PC-9 (cell line): ENCODE measurements at places on chromosomes 1 and 21. TPM values are rescaled to one million over a fixed set of nuclear protein-coding genes. Genes with fewer than 3 reads are reported as not detected.

OXCT2 gene
- total RNA-seq, result 1.3 and 1.6 TPM in 2 replicates

SPRR4 gene
- not detected in 2 replicates for total RNA-seq

ALX3 gene
- total RNA-seq, result not detected in 2 replicates

OR2L2 gene
- total RNA-seq, result 0.10 and 0.13 TPM in 2 replicates

SLC25A33 gene
- total RNA-seq, result 3.0 and 4.4 TPM in 2 replicates

LRRC71 gene
- total RNA-seq, result not detected in 2 replicates

NLRP3 gene
- total RNA-seq, result 0.30 TPM in 1 of 2 replicates, not detected in the other

NID1 gene
- not detected in 2 replicates for total RNA-seq

SPRR2G gene
- total RNA-seq, result not detected in 2 replicates

KCNQ4 gene
- total RNA-seq, result 0.68 and 0.81 TPM in 2 replicates

SETD4 gene
- total RNA-seq, result 24.2 and 27.3 TPM in 2 replicates

RBP7 gene
- 0.61 and 1.8 TPM in 2 replicates for total RNA-seq

EDN2 gene
- total RNA-seq, result 0.43 and 0.48 TPM in 2 replicates

ZMYND12 gene
- 1.7 and 3.7 TPM in 2 replicates for total RNA-seq

FCRLB gene
- 1.0 and 1.5 TPM in 2 replicates for total RNA-seq

CENPL gene
- 14.4 and 19.5 TPM in 2 replicates for total RNA-seq

DNA sequence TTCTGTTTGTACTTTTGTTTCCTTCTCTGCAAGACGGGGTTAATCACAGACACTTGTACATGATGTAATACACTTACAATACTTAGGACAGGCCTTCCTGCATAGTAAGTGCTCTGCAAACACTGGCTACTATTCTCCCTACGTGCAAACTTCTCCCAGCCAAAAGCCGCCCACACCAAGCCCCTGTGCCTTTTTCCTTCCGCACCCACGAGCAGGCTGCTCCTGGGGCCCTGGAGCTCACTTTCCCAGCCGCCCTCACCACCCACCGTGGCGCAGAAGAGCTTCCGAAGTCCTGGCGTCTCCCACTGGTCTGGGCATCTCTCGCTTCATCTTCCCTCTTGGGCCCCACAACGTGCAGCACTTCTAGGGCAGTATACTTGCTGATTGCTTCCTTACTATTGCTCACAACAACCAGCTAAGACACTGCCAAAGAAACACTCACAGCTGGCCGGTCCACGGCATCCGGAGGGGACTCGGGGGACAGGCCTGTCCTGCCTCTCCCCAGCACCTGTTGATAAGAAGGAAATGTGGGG, 22.5 kb upstream of the GPR157 start:
- DNase-seq, result no peak
- no peak overlapping the region for H3K4me3 ChIP-seq
- no peaks in the 10 kb centered on the region for H3K4me1 ChIP-seq
- no peaks in the 10 kb centered on the region for H3K36me3 ChIP-seq
- no peak overlapping the region for H3K27ac ChIP-seq

- peaks cover 82% of the 10 kb centered on the region for H3K4me1 ChIP-seq
- no peaks in the 10 kb centered on the region for H3K36me3 ChIP-seq
- H3K27me3 ChIP-seq, result no peaks in the 10 kb centered on the region
- H3K4me3 ChIP-seq, result no peak overlapping the region
- H3K27ac ChIP-seq, result no peak overlapping the region
Observed at GRCh38 chr1:230087717-230088105, 20.7 kb downstream of the GALNT2 start.

GRCh38 chr1:217017165-217017564, 293.9 kb upstream of the ESRRG start:
- H3K4me3 ChIP-seq, result no peak overlapping the region
- no peaks in the 10 kb centered on the region for H3K36me3 ChIP-seq
- no peak for DNase-seq
- no peaks in the 10 kb centered on the region for H3K4me1 ChIP-seq
- H3K27ac ChIP-seq, result no peak overlapping the region
- H3K27me3 ChIP-seq, result no peaks in the 10 kb centered on the region

GRCh38 chr1:66372522-66373101, 161.3 kb upstream of the SGIP1 start:
- no peak overlapping the region for H3K27ac ChIP-seq
- no peaks in the 10 kb centered on the region for H3K27me3 ChIP-seq
- no peak for DNase-seq

- H3K27ac ChIP-seq, result no peak overlapping the region
- no peak overlapping the region for H3K4me3 ChIP-seq
- no peak for DNase-seq
- no peaks in the 10 kb centered on the region for H3K4me1 ChIP-seq
- H3K36me3 ChIP-seq, result no peaks in the 10 kb centered on the region
Observed at GRCh38 chr1:159121526-159121925, 45.0 kb upstream of the AIM2 start.

GRCh38 chr1:183806125-183806524, 1.2 kb downstream of the RGL1 start:
- no peaks in the 10 kb centered on the region for H3K36me3 ChIP-seq
- peaks cover 36% of the 10 kb centered on the region for H3K4me1 ChIP-seq
- DNase-seq, result no peak
- H3K27ac ChIP-seq, result no peak overlapping the region
- H3K4me3 ChIP-seq, result peak overlapping the region; percentile 77; the same call in 1 of the 2 replicates
- no peaks in the 10 kb centered on the region for H3K27me3 ChIP-seq

- no peak overlapping the region for H3K4me3 ChIP-seq
- H3K27ac ChIP-seq, result no peak overlapping the region
- DNase-seq, result no peak
- peaks cover 30% of the 10 kb centered on the region for H3K27me3 ChIP-seq
- H3K36me3 ChIP-seq, result no peaks in the 10 kb centered on the region
Observed at GRCh38 chr1:232170909-232171308, 459.0 kb downstream of the SIPA1L2 start.

GRCh38 chr21:31088474-31088751, 50.1 kb upstream of the KRTAP19-8 start:
- H3K27me3 ChIP-seq, result peaks cover 6% of the 10 kb centered on the region; the same call in 1 of the 2 replicates
- H3K27ac ChIP-seq, result no peak overlapping the region
- H3K36me3 ChIP-seq, result no peaks in the 10 kb centered on the region

GRCh38 chr1:75655931-75656330, 45.0 kb upstream of the SLC44A5 start:
- no peak overlapping the region for H3K4me3 ChIP-seq
- H3K36me3 ChIP-seq, result no peaks in the 10 kb centered on the region
- H3K27ac ChIP-seq, result no peak overlapping the region
- DNase-seq, result no peak
- no peaks in the 10 kb centered on the region for H3K27me3 ChIP-seq

- no peak for DNase-seq
- H3K4me1 ChIP-seq, result no peaks in the 10 kb centered on the region
- no peaks in the 10 kb centered on the region for H3K27me3 ChIP-seq
- H3K36me3 ChIP-seq, result no peaks in the 10 kb centered on the region
- H3K27ac ChIP-seq, result no peak overlapping the region
Observed at GRCh38 chr21:43984905-43985689, 27.0 kb upstream of the TRAPPC10 start.

- H3K4me3 ChIP-seq, result no peak overlapping the region
- DNase-seq, result no peak
- no peaks in the 10 kb centered on the region for H3K27me3 ChIP-seq
- H3K27ac ChIP-seq, result no peak overlapping the region
Observed at GRCh38 chr1:24339996-24340395, 20.8 kb downstream of the GRHL3 start.

DNA sequence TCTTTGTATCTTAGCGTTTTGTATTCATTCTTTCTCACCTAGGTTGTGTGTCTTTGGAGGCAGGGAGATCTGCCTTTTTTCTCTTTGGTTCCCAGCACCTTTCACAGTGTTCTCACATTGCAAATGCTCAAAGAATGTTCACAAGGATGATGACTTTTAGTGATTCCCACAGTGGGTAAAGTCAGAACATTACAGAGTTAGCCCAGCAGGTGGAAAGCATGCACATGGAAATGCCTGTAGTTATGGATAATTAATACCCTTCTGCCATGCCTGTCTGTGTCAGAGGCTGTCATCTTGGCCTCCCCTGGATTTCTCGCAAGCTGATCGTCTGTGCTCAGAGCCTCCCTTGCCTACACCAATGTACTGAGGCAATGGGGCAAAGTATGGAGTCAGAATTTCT, 458.9 kb downstream of the LMO4 start:
- DNase-seq, result no peak
- no peak overlapping the region for H3K4me3 ChIP-seq

GRCh38 chr1:50975436-50975835, 5.4 kb downstream of the CDKN2C start:
- no peak overlapping the region for H3K27ac ChIP-seq
- DNase-seq, result no peak
- no peak overlapping the region for H3K4me3 ChIP-seq
- no peaks in the 10 kb centered on the region for H3K36me3 ChIP-seq

- H3K27ac ChIP-seq, result no peak overlapping the region
- no peaks in the 10 kb centered on the region for H3K36me3 ChIP-seq
- H3K27me3 ChIP-seq, result no peaks in the 10 kb centered on the region
- H3K4me1 ChIP-seq, result peaks cover 32% of the 10 kb centered on the region
Observed at GRCh38 chr1:181075766-181076350, 12.6 kb upstream of the IER5 start.

- no peak for DNase-seq
- H3K36me3 ChIP-seq, result no peaks in the 10 kb centered on the region
- no peak overlapping the region for H3K27ac ChIP-seq
- no peaks in the 10 kb centered on the region for H3K4me1 ChIP-seq
- H3K27me3 ChIP-seq, result no peaks in the 10 kb centered on the region
Observed at GRCh38 chr1:58041621-58042020, 504.9 kb downstream of the OMA1 start.

- peak; percentile 69 for DNase-seq
- peaks cover 19% of the 10 kb centered on the region for H3K4me1 ChIP-seq
- peak overlapping the region; percentile 87 for H3K27ac ChIP-seq
- H3K4me3 ChIP-seq, result peak overlapping the region; percentile 69
Observed at GRCh38 chr1:226938903-226939437, 1.1 kb upstream of the COQ8A start.

GRCh38 chr1:199170711-199171110, 531.9 kb downstream of the PTPRC start:
- no peak overlapping the region for H3K27ac ChIP-seq
- no peaks in the 10 kb centered on the region for H3K36me3 ChIP-seq
- H3K27me3 ChIP-seq, result no peaks in the 10 kb centered on the region
- DNase-seq, result no peak
- no peaks in the 10 kb centered on the region for H3K4me1 ChIP-seq

GRCh38 chr1:69777423-69777822, 209.7 kb downstream of the LRRC7 start:
- H3K27ac ChIP-seq, result no peak overlapping the region
- no peaks in the 10 kb centered on the region for H3K27me3 ChIP-seq
- H3K36me3 ChIP-seq, result no peaks in the 10 kb centered on the region
- no peaks in the 10 kb centered on the region for H3K4me1 ChIP-seq
- DNase-seq, result no peak

GRCh38 chr1:86289161-86289560, 107.0 kb downstream of the ODF2L start:
- DNase-seq, result no peak
- no peak overlapping the region for H3K4me3 ChIP-seq

DNA sequence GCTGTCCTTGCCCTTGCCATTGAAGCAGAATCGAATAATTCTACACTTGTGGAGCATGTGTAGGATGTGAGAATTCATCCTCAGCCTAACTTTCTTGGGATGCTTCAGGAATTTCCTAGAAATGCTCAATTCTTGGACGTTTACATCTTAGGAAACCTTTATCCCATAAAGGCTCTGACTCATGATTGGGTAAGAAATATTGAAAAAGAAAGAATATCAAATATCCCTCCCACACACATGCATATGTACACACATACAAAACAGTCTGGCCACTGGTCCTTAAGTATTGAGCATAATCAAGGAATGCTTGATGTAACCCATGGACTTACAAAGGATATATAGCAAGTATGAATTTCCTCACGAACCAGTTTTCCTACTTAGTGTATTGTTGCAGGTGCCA, 83.9 kb upstream of the IPO9 start:
- no peak overlapping the region for H3K27ac ChIP-seq
- no peak overlapping the region for H3K4me3 ChIP-seq
- DNase-seq, result peak; percentile 67
- H3K36me3 ChIP-seq, result no peaks in the 10 kb centered on the region
- peaks cover 60% of the 10 kb centered on the region for H3K4me1 ChIP-seq

GRCh38 chr21:25963181-25963580, 207.4 kb downstream of the APP start:
- DNase-seq, result peak; percentile 87
- no peak overlapping the region for H3K4me3 ChIP-seq
- H3K4me1 ChIP-seq, result peaks cover 18% of the 10 kb centered on the region
- peaks cover 9% of the 10 kb centered on the region for H3K36me3 ChIP-seq
- no peaks in the 10 kb centered on the region for H3K27me3 ChIP-seq

DNA sequence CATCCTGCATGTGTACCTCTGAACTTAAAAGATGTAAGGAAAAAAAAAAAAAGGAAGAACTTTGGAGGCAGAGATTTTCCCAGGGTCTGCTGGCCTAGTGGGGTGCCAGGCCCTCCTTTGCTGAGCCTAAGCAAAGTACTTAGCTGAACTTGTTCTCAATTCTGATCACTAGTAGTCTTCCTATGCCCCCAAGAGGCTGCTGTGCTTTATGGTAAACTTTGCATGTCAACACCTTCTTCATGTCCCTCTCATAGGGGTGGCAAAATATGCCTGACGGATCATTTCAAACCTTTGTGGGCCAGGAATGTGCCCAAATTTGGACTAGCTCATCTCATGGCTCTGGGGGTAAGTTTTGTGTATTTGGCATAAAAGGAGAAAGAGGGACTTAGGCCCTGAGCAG, 1.4 kb upstream of the USP21 start:
- no peak overlapping the region for H3K4me3 ChIP-seq
- peaks cover 16% of the 10 kb centered on the region for H3K36me3 ChIP-seq
- peaks cover 18% of the 10 kb centered on the region; the same call in 1 of the 2 replicates for H3K4me1 ChIP-seq

GRCh38 chr1:16124377-16125087, 31.3 kb downstream of the EPHA2 start:
- no peak overlapping the region for H3K4me3 ChIP-seq
- no peaks in the 10 kb centered on the region for H3K27me3 ChIP-seq

- peaks cover 15% of the 10 kb centered on the region for H3K4me1 ChIP-seq
- H3K27ac ChIP-seq, result no peak overlapping the region
- no peaks in the 10 kb centered on the region; the same call in none of the 2 replicates for H3K36me3 ChIP-seq
- no peaks in the 10 kb centered on the region for H3K27me3 ChIP-seq
- H3K4me3 ChIP-seq, result peak overlapping the region; percentile 72
Observed at GRCh38 chr1:161166669-161167548, 683 bp downstream of the PPOX start.

GRCh38 chr1:95176861-95177260, 57.1 kb upstream of the RWDD3 start:
- H3K36me3 ChIP-seq, result no peaks in the 10 kb centered on the region
- no peaks in the 10 kb centered on the region for H3K4me1 ChIP-seq
- H3K27ac ChIP-seq, result no peak overlapping the region

GRCh38 chr1:238176441-238176840, 285.7 kb upstream of the ZP4 start:
- H3K4me1 ChIP-seq, result no peaks in the 10 kb centered on the region
- no peak for DNase-seq
- no peak overlapping the region for H3K27ac ChIP-seq
- no peaks in the 10 kb centered on the region for H3K27me3 ChIP-seq
- no peak overlapping the region for H3K4me3 ChIP-seq
- H3K36me3 ChIP-seq, result no peaks in the 10 kb centered on the region

- H3K36me3 ChIP-seq, result no peaks in the 10 kb centered on the region; the same call in 1 of the 2 replicates
- no peak overlapping the region for H3K27ac ChIP-seq
- no peak overlapping the region for H3K4me3 ChIP-seq
- no peaks in the 10 kb centered on the region for H3K27me3 ChIP-seq
- no peaks in the 10 kb centered on the region for H3K4me1 ChIP-seq
Observed at GRCh38 chr1:198232378-198232777, 75.6 kb downstream of the NEK7 start.
